NB4 (cell line): ENCODE measurements at places on chromosomes 16 and 17.
A peak's percentile ranks its signal among the peaks of the same experiment; 100 is the strongest.

DNA sequence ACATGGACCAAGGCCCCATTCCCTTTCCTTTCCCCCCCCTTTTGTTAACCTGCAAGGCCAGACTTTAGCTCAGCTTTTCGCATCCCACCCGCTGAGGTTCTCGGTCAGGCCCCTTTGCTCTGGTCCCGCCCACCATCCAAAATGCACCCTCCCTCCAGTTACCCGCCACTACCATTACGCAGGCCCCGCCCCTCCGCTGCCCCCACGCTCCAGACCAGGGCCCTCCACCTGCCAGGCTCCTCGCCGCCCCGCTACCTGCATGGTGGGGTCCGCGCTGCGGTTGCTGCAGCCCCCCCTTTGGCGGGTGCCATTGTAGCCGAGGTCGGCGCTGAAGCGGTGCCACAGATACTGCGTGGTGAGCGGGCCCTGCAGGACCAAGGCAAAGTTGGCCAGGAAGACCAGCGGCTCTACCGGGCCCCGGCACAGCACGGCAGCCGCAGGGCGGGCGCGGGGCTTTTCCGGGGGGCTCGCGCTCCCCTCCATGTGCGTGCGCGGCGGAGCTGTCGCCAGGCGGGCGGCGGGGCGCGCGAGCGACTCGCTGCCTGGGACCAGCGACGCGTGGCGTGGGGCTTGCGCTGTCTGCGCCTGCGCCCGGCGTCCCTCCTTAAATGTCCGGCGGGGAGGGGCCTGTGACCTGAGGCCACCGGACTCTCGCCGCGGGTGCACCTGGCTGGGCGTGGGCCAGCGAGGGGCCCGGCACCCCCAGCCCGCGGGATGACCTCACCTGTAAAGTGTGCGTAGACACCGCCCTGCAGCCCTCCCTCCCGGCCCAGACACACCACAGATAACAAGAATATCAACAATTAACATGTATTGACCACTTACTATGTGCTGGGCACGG, at the start of gene SLC46A1:
Gene SLC46A1 (minus strand): TSS at position 581 of the 841 bp plus-strand sequence. CDS start 98 bp downstream, at position 483.
- no peak for DNase-seq

DNA sequence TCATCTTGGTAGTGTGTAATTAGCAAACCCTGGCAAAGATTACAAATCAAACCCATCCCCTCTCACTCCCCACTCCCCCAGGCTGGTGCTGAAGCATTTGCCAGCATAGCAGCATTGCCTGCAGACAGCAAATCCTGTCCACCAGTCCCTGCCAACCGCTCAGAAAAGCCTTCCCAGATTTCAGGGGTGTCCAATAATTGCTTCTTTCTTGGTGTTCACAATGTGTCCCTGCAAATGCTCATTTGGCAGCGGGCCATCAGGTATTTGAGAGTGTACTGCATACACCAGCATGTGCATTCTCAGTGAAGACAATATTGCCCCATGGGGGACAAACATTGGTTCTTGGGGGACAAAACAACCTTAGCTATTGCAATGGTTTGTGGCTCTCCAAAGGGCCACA, 28.2 kb downstream of the ORC6 start:
- DNase-seq: no peak

DNA sequence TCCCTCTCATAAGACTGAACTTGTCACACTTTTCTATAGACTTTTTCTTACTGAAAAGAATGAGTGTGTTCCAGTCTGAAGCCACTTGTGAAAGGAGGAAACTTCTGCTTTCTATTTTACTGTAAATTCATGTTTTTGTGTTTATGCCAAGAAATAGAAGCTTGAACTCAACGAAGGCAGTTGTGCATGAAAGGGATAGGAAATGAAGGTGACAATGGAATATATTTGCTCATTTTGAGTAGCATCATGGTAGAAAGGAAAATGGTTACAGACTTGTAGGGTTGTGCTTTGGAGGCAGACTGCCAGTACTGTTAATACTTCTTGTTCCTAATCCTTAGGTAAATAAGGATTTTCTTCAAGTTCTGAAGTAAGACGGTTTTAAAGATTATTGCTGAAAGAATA, 8.1 kb downstream of the CLTC start:
- DNase-seq: peak; percentile 9

DNA sequence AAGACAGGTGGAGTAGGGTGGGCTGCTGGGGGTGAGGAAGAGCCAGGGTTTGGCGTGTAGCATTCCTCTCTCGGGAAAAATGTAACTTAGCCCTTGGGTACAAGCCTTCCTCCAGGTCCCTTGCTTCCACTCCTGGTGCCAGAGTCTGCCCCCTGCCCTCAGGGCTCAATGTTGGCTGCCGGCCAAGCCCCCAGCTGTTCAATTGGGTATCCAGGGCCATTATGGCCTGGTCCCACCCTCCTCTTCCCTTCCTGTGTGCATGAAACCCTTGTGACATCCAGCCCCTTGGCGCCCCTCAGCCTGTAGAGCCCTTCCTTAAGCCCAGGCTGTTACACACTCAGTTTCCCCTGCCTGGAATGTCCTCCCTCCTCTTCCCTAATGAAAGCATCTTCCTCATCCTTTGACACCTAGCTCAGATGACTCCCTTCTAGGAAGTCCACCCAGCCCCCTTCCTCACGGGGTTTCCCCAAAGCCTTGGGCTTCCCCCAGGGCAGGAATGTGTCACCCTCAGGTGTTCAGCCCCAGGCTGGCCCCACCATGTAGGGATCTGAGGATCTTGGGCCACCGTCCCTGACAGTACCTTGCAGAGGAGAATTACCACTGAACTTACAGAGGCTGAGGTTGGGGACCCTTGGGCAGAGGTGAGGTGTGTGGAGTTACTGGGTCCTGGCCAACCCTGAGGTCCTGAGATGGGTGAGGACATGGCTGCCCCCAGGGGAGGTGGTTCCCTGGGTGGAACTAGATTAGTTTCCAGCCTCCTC, 30.0 kb downstream of the B9D1 start:
- no peak for DNase-seq

DNA sequence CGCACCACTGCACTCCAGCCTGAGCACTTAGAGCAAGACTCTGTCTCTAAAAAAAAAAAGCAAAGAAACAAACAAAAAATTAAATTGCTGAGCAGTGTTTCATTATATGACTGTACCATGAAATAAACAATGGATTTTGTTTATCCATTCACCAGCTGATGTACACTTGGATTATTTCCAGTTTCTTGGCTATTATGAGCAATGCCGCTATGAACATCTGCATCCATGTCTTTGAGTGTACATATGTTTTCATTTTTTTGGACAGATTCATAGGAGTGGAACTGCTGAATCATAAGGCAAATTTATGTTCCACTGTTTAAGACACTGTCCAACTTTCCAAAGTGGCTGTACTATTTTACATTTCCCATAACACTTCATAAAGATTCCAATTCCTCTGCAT, 8.0 kb downstream of the RNF157 start:
- DNase-seq: no peak

- no peak for DNase-seq
Measured at GRCh38 chr16:24117680-24118079, 138.5 kb upstream of the CACNG3 start.

GRCh38 chr17:39757931-39758873, 20.5 kb downstream of the GRB7 start:
- DNase-seq: peak; percentile 87

- DNase-seq: no peak
Measured at GRCh38 chr16:85716680-85717038, 27.9 kb upstream of the GINS2 start.

- peak; percentile 85 for DNase-seq
Measured at GRCh38 chr17:37123941-37124820, 175.4 kb downstream of the AATF start.

DNA sequence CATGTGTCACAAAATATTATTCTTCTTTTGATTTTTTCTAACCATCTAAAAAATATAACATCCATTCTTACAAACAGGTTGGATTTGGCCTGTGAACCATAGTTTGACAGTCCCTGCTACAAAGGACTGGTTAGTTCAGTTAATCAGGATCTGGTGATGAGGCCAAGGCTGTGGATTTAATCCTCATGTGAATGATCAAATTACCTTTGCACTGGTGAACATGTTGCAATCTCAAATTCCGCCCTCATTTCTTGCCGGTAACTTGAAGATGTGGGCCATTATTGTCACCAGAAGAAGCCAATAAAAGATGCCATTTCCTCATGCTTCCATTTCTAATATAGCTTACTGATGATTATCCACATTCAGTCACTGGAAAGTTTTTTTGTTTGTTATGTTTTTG, 35.3 kb upstream of the YPEL2 start:
- DNase-seq: no peak

GRCh38 chr16:87657621-87658192, 55.4 kb downstream of the JPH3 start:
- peak; percentile 64 for DNase-seq

DNA sequence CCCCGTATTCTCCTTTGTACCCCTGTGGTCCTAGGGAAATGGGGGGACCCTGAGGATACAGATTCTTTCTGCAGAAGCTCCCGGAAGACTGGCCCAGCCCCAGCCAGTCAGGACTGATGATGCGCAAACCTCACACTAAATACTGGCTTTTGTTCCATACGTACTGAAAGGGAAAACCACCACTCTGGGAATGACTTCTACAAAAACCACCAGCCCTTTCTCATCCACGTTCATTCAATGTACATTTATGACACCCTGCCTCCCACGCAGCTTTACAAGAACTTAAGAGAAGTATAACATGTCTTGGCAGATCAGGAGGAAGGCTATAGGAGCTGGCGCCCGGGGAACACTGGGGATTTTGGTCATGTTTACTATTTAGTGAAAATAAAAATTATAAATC, 70.6 kb downstream of the MARCHF10 start:
- DNase-seq: no peak

- DNase-seq: no peak
Measured at GRCh38 chr17:63598281-63598680, 2.4 kb upstream of the TACO1 start.

GRCh38 chr17:33745047-33745760, 452.1 kb upstream of the ASIC2 start:
- no peak for DNase-seq

- peak; percentile 79 for DNase-seq
Measured at GRCh38 chr17:27531469-27531961, 75.3 kb downstream of the KSR1 start.

DNA sequence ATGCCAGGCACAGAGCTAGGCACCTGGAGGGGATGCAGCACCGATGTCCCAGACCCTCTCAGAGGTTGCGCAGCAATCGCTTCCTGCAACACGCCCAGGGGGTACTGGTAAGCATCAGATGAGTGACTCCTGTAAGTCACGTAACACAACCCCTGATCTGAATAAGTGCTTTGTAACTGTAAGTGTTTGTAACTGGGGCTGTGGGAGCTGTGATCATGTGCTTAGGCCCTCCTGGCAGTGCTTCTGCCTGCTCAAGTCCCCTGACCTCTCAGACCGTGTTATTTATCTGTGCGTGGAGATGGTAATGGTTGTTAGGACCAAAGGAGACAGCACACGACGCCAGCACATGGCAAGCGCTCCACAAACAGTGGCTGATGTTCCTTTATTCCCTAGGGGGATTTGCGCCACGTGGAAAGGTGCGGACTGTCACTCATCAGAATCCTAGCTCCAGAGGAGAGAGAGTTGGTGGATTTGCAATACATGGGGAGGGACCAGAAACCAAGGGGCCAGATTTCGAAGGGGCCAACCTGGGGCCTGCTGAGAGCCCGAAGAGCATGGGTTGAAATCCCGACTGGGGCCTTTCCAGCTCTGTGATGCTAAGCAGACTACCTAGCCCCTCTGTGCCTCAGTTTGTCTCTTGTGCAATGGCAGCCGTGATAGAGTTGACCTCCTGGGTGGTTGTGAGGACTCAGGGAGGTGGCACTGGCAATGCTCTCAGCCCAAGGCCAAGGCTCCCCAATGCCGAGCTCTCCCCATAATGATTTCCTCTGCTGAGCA, 151.8 kb downstream of the IRF8 start:
- DNase-seq: no peak

GRCh38 chr17:28938552-28938951, 12.8 kb downstream of the PHF12 start:
- no peak for DNase-seq

DNA sequence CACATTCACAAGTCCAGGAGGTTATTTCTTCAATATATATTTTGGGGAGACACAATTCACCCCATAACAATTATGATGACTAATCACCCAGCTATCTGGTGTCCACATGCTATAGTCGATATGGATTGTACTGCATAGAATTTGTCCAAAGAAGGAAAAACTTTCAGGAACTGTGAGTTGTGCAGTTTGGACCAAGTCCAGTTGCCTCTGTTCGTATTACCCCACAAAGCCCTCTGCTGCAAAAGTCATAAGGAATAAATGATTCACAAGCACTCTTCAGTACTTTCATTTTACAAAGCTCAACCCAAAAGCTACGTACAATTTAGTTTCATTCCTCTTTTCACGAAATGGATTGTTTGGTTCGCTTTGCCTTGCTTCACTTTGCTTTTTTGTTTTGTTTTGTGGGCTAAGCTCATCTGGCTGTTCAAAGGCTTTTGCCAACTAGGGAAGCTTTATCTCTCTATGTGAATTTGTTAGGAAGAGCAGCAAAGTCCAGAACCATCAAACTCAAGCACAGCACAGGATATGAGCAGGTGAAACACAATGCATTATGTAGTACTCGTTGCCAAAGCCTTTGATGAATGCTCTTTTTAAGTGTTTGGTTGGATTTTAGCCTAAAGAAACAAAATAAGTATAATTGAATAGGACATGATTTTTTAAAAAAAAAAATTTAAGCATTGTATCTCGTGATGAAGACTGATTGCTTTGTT, 98.6 kb downstream of the ZNF18 start:
- no peak for DNase-seq

GRCh38 chr16:70478912-70479341, 24.5 kb downstream of the FCSK start:
- DNase-seq: no peak

DNA sequence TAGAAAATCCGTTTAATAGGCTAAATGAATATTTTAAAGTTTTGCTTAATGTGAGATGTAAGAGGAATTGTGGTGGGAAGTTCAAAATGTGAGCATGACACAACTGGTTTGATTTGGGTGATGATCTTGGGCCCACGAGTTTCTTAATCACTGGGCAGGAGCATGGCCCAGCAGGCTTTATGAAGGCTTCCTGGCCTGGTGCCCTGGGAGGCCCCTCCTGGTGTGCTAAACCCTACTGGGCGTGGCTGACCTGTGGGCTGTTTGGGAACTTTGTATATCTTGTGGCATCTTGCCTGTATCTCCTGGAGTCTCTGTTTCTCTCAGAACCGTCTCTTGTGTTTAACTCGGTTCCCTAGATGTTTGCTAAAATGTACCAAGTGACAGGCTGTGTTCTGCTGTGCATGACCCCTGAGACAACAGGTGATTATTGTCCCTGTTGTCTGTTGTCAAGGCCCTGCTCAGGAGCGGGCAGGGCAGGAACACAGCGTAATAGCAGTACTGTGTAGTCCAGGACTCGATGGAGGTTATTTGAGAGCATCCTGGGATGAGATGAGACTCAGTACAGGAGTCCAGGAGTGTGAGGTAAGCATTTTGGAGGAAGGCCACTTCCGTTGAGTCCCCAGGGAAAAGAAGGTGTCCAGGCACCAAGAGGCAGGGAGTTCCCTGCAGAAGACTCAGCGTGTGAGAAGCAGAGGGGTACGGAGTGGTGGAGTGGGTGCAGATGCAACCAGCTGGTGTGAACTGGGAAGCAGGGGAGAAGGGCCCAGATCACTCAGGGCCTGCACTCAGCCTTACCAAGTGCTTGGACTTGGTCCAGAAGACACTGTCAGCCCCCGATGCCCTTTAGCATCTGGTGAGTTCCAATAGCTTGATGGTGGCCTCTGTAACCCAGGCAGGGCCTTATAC, 48.5 kb downstream of the B9D1 start:
- no peak for DNase-seq

- DNase-seq: no peak
Measured at GRCh38 chr16:11358531-11358930, 13.3 kb downstream of the RMI2 start.

- no peak for DNase-seq
Measured at GRCh38 chr17:33261820-33262219, 31.3 kb downstream of the ASIC2 start.
